ENCODE measurements at places on chromosomes 2 and 18.

- peak; percentile 56 for DNase-seq
These were observed 13.3 kb downstream of the HK2 start for GRCh38 chr2:74847070-74847858.

- no peak for DNase-seq
These were observed 92.6 kb downstream of the RIT2 start for GRCh38 chr18:43022874-43023273.

GRCh38 chr2:82740527-82740926, 1718.6 kb downstream of the SUCLG1 start:
- no peak for DNase-seq

- peak; percentile 92 for DNase-seq
These were observed 147.8 kb upstream of the TWIST2 start for GRCh38 chr2:238700117-238700457.

DNA sequence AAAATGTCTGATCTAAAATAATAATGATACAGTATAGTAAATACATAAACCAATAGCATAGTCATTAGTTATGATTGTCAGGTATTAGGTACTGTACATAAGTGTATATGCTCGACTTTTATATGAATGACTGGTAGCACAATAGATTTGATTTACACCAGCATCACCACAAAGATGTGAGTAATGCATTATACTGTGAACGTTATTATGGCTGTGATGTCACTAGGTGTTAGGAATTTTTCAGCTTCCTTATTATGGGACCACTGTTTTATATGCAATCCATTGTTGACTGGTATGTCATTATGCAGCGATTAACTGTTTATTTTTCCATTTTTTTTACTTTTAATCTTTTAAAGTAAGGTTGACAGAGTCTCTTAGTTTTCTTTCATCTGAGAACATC, 23.7 kb downstream of the ATP9B start:
- no peak for DNase-seq

GRCh38 chr2:166117491-166117890, 10.3 kb downstream of the SCN1A start:
- no peak for DNase-seq

GRCh38 chr2:192245329-192245728, 50.6 kb upstream of the TMEFF2 start:
- DNase-seq: peak; percentile 60

GRCh38 chr2:33616873-33617272, 17.8 kb upstream of the FAM98A start:
- no peak for DNase-seq

DNA sequence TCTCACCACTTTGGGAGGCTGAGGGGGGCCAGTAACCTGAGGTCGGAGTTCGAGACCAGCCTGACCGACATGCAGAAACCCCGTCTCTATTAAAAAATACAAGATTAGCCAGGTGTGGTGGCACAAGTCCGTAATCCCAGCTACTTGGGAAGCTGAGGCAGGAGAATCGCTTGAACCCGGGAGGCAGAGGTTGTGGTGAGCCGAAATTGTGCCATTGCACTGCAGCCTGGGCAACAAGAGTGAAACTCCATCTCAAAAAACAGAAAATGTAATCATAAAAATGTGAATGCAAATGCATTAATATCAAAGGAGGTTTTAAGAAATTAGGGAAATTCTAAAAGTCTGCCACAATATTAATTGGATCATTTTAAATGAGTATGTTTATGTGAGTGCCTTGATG, 45.7 kb downstream of the ACTR2 start:
- no peak for DNase-seq

DNA sequence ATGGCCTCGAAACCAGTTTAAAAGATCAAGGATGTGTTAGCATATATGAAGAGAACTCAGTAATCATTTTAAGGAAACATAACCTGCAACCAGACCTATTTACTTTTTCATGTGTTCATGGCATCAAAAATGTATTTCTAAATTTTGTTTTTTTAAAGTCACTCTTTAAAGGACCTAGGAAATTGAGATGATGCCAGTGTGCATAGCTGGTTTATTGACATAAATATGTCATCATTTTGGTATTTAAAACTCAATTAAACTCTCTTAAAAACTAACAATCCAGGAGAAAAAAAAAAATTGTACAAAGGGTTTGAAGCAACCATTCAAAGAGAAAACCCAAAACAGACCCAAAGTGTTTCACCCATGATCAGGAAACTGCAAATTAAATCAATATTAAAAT, 198.9 kb upstream of the RND3 start:
- DNase-seq: no peak

- DNase-seq: peak; percentile 54
These were observed 675 bp downstream of the FZD5 start for GRCh38 chr2:207768866-207769596.

All from fibroblast of the aortic adventitia (primary cell).